Left colon (tissue), 2 donors: ENCODE measurements at places on chromosomes 12 and 14. TPM values are rescaled to one million over a fixed set of nuclear protein-coding genes. Genes with fewer than 3 reads are reported as not detected.

GRCh38 chr14:103898204-103898603 lies 30.1 kb upstream of the TDRD9 start:
- DNase-seq: no peak

GRCh38 chr12:132410849-132411248 lies 79.1 kb upstream of the FBRSL1 start:
- DNase-seq: no peak

DNA sequence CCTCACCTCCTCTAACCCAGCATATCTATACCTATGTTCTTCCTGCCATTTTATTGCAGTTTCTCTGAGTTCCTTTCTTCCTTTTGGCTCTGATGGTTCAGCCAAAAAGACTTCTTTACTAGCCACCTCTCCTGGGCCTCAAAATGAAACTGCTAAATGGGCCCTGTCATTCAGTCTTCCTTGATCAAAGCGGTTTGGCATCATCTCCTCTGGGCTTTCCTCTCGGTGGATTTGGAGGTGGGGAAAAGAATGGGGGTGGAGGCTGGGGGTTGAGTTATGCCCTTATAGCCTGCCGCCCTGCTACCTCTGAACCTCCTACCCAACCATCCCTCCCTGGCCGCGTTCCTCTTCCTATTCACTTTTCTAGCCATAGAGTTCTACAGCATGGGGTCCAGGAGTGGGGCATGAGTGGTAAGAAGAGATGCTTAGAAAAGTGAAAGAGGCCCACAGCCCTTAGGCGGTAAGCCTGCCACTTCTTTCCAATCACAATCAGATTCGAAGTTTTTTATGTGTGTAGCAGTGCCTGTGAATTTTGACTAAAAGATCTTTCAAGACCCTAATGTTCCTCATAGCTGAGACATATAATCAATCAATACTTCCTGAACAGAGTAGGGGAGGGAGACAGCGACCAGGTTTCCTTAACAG lies 2.5 kb downstream of the AJUBA start:
- no peak for DNase-seq

- DNase-seq: no peak
Measured at GRCh38 chr12:131138638-131139362, 185.1 kb downstream of the ADGRD1 start.

DNA sequence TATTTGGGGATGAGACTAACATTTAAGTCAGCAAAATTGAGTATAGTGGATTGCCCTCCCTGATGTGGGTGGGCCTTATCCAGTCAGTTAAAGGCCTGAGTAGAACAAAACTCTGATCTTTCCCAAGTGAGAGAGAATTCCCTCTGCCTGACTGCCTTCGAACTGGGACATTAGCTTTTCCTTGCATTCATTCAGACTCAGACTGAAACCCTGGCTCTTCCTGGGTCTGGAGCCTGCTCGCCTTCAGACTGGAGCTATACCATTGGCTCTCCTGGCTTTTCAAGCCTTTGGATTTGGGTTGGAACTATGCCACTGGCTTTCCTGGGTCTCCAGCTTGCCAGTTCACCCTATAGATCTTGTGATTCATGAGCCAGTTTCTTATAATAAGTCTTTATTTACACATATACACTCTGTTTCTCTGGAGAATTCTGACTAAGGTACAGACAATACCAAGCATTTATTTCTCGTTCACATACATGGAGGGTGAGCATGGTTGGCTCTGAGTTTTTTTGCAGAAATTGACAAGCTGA lies 296.5 kb downstream of the ERC1 start:
- DNase-seq: no peak

DNA sequence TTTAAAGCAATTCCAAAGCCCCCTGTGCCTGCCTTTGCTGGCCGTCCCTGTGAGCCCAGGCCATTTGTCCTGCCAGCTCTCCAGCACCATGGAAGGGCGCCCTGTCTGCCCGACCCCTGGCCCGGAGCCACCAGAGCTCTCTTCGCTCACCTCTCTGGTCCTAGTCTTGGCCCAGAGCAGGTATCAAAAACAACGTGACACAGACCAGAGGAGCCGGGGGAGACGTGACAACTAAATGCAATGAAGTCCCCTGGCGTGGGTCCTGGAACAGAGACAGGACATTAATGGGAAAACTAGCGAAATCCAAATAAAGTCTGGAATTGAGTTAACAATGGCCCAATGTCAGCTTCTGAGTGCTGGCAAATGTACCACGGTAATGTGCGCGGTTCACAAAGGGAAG lies 83.2 kb upstream of the DIO3 start:
- no peak for DNase-seq

- no peak for DNase-seq
Measured at GRCh38 chr12:10033783-10034545, 3.5 kb downstream of the CLEC9A start.

GRCh38 chr14:87142551-87143211 lies 850.3 kb downstream of the GALC start:
- no peak for DNase-seq

- no peak for DNase-seq
Measured at GRCh38 chr12:4140581-4141301, 132.8 kb upstream of the CCND2 start.

- no peak for DNase-seq
Measured at GRCh38 chr14:34700622-34701130, 13.7 kb downstream of the CFL2 start.

GRCh38 chr12:3995306-3995705 lies 122.1 kb upstream of the PARP11 start:
- no peak for DNase-seq

GRCh38 chr14:91745344-91745743 lies 13.5 kb upstream of the CATSPERB start:
- no peak for DNase-seq

Gene STAT2
- 77.7 TPM for total RNA-seq

Gene ASIC1
- 1.9 TPM for total RNA-seq

Gene MYF6
- total RNA-seq: not detected
